Islet precursor cell (in vitro differentiated cells): ENCODE measurements at places on chromosomes 16 and 17.

GRCh38 chr17:60157487-60158040 is 7.8 kb downstream of the CA4 start:
- DNase-seq = no peak

DNA sequence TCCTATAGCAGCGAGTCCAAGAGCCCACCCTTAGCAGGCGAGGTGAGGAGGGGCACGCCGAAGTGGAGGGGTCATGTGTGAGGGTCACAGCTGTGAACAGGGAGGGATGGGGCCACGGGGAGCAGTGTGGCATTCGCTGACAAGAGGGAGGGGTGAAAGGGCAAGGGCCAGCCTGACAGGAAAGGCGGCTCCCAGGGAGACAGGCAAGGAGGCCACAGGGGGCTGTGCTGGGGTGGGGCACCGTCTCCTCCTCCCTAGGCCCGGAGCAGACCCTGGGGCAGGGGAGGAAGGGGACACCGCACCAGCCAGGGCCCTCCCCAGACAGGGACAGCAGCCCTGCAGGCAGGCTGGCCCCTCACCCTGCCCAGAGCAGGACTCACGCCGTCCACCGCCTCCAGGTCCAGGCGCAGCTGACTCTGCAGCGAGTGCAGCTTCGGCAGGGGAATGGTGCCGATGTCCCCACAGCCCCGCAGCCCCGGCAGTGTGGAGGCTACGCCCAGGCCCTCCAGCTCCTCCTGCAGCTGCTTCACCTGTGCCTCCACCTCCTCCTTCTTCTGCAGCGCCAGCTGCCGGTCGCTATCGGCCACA is 15.1 kb downstream of the GNPTG start:
- no peak for DNase-seq

- no peak for DNase-seq
Measured at GRCh38 chr16:74577882-74578366, 29.0 kb downstream of the GLG1 start.

- DNase-seq = no peak
Measured at GRCh38 chr17:40092581-40092980, 7.8 kb downstream of the NR1D1 start.

DNA sequence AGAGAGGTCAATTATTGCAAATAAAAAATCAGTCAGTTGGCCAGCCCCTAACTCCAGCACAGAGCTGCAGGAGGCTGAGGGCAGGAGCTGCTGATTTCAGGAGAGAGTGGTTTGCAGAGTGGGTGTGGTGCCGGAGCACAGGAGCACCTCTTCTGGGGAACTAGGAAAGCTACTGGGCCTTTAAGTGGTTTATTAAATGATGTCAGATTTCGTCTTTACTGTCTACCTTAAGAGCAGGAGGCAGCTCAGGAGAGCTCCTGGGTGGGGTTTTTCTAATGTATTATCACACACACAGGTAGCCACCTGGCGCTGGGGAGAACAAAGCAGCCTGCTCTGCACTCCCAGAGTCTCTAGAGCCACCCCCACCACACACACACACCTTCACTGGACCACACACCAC is 11.5 kb upstream of the HAS3 start:
- no peak for DNase-seq

DNA sequence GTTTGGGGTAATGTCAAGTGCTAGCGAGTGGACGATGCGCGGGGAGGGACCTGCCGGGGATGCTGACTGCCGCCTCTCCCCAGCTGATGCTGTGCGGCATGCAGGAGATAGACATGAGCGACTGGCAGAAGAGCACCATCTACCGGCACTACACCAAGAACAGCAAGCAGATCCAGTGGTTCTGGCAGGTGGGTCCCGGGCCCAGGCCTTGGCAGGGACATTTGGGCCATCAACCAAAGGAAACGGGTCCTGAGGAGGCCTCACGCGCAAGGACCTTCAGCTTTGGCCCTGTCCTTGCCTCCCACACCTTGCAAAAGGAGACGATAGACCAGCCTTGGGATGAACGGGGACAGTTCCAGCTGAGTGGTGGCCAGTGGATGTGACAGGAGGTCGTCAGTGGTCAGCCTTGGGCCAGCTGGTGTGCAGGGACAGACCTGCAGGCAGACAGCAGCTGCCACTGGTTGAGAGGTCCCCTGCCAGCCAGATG is 13.6 kb upstream of the CLEC18A start:
- no peak for DNase-seq

DNA sequence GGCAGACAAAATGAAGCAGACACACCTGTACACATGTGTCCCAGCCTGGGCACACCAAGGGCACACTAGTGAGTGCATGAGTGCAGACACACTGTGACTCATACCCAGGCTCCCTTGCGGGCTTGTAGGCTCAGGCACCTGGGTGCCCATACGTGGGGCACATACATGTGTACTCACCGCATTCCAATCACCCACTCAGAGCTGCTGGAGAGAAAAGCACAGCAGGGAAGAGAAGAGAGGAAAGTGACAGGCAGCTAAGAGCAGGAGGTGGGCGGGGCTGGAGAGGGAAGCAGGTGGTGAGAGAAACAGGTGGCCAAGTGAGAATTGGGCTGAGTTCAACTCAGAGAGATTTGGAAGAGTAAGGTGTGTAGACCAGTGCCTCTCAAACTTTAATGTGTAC is 54.0 kb downstream of the TMEM132E start:
- DNase-seq = no peak

- no peak for DNase-seq
Measured at GRCh38 chr16:16027728-16028310, 78.4 kb downstream of the ABCC1 start.

DNA sequence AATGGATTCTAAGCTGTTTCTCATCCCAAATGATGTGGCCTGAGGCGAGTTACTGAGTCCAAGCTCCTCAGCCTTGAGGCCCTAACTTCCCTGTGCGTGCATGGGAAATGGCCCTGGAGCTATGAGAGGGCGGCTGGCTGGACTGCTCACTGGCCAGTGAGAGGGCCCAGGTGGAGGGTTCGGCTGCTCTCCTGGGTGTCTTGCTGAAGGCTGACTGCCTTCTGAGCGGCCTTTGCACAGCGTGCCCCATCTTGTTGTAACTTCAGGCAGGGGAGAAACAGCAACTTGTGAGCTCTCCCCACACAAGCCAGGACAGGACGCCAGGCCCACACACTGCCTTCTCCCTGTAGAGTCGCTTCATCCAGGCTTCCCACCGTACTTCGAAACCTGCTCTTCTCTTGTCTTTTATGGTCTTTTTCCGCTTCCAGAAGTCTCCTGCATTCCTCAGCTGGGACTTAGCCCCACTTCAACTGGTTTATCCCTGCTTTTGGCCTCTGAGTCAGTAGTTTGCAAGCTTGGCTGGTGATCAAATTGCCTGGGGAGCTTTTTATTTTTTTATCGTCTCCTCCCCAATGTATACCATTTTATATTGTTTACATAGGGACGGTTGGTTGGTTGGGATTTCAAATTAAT is 13.3 kb downstream of the CDH3 start:
- DNase-seq = peak; percentile 91

DNA sequence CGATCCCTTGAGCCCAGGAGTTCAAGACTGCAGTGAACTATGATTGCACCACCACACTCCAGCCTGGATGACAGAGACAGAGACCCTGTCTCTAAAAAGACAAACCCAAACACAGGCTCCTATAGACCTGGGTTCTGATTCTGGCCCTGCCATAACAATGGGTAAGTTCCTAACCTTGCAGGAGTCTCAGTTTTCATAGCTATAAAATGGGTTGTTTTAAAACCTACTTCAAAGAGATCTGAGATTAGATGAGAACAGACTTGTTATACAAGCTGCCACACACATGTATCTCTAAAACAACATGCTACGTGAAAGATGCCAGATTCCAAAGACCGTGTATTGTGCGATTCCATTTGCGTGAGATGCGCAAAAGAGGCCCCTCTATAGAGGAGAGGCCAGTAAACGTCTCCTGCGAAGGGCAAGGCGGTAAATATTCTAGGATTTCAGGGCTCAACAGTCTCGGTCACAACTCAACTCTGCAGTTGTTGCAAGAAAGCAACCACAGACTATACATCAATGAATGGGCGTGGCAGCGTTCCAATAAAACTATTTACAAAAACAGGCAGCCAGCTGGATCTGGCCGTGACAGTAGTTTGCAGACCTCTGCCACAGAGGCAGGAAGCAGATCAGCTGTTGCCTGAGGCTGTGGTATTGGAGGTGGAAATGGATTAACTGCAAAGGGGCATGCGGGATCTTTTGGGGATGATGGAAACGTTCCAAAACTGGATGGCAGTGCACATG is 5.9 kb downstream of the CORO7 start:
- no peak for DNase-seq

DNA sequence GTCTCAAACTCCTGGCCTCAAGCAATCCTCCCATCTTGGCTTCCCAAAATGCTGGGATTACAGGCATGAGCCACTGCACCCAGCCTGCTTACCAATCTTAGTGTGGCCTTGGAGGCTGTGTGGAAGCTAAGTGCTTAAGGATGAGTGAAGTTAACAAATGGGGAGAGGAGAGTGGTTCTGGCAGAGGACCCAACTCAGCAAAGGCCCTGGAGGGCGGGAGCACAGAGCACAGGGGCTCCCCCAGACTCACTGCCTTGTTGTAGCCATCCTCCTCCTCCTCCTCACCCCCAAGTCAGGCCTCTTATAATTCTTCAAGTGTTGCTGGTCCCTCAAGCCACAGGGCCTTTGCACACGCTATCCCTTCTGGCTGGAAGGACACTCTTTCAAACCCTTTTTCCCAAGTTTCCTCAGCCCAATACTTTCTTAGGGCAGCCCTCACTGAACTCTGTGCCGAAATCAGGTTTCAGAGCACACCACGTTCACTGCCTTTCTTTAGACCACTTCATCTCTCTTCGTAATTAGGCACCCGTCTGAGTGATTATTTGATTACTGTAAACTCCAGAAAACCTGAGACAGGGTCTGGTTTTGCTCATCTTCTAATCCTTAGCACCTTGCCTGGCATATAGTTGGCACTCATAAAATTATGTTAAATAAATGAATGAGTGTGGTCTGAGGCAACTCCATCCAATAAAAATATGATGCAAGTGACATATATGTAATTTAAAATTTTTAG is 23.4 kb downstream of the NGFR start:
- no peak for DNase-seq

DNA sequence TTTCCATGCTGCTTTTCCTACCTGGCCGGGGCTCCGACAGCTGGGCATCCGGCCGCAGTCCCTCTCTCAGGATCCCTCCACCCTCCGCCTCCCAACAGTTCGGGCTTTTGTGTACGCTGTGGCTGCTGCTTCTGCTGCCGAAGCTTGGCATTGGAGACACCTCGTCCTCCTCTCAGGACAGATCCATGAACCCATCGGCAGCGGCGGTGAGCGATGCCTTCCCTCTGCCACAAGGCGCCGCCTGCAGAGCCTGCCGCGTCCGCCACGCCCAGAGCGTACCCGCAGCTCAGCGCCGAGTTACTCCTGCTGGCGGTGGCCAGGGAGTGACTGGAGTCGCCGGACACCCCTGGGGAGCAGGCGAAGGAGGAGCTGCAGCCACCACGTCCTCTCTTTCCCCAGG is 2032.8 kb downstream of the TP53TG3F start:
- DNase-seq = no peak

GRCh38 chr16:48617711-48618148 is 7.8 kb upstream of the N4BP1 start:
- no peak for DNase-seq

- peak; percentile 43 for DNase-seq
Measured at GRCh38 chr16:56591377-56592060, 2.2 kb downstream of the MT3 start.

- DNase-seq = no peak
Measured at GRCh38 chr17:31378638-31379037, 12.8 kb upstream of the RAB11FIP4 start.

- no peak for DNase-seq
Measured at GRCh38 chr16:35221482-35222185, 1762.2 kb downstream of the TP53TG3F start.

GRCh38 chr17:55067697-55068439 is 99.3 kb downstream of the STXBP4 start:
- DNase-seq = no peak

DNA sequence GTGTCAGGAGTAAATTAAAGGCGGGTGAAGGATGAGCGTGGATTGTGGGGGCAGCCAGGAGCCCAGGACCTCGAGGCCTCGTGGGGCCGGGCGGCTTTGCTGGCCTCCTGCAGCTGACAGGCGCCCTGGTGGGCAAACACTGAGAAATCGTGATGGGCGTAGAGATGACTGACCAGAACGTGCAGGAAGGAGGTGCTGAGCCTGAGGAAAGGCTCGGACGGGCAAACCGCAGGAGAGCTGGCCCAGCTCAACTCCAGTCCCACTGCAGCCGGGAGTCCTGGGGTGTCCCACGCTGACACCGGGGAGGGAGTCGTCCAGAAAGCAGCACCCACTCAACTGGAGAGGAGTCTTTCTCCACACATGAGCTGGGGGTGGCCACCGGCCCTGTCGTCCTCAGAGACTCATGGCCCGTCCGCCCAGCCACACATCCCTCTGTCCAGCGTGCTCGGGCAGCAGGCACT is 36.9 kb downstream of the METRNL start:
- no peak for DNase-seq

DNA sequence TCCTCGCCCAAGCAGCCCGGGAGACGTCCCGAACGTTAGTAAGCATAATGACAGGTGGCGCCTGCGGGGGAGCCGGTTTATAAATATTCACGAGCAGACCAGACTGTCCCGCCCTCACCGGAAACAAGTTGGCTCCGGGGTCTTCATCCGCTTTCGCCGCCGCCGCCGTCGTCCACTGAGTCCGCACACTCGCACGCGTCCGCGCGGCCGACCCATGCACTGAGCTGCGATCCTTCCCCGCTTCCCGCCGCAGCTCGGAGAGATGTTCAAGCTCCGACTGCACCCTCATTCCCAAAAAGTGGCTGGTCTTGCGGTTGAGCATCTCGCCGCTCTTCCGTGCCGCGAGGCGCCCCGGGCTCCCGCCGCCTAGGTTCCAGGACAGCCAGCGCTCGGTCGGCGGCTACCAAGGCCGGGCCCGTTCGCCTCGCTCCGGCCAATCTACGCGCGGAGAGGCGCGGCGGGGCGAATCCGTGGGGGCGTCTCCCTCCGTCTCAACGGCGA is 385 bp downstream of the CFAP119 start:
- DNase-seq = peak; percentile 80

DNA sequence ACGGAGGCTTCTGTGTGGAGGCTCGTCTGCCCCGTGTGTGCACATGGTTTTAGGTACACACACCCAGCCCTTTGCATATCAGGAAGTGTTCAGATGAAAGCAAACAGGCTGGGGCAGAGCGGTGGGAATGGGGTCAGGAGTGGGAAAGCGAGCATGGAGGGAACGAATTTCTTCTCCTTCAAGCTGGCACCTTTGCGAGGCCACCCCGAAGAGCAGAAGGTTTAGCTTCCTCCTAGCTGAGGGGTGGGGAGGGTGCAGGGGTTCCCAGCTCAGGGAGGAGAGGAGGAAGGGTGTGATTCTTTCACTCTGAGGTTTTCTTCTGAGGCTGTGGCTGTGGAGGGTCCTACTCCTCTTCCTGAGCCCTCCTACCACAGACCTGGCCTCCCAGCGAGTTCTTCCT is 83.6 kb downstream of the ABR start:
- no peak for DNase-seq
